ENCODE measurements at places on chromosomes 1 and 21. TPM values are rescaled to one million over a fixed set of nuclear protein-coding genes. Genes with fewer than 3 reads are reported as not detected.

Gene CFHR5
- not detected for total RNA-seq

Gene PERM1
- total RNA-seq = 1.5 TPM

Gene MCOLN2
- total RNA-seq = 22.5 TPM

Gene L1TD1
- 0.18 TPM for total RNA-seq

Gene PNRC2
- total RNA-seq = 97.4 TPM

Gene RBM34
- total RNA-seq = 104 TPM

Gene SELENOF
- total RNA-seq = 190 TPM

Gene TGFBR3
- 14.5 TPM for total RNA-seq

Gene HES3
- not detected for total RNA-seq

Gene WDR64
- total RNA-seq = not detected

Gene MFAP2
- total RNA-seq = 12.9 TPM

Gene EFNA1
- 23.8 TPM for total RNA-seq

Gene ESRRG
- total RNA-seq = not detected

Gene OR2L5
- not detected for total RNA-seq

Gene PWP2
- total RNA-seq = 6.8 TPM

Gene ST6GALNAC5
- not detected for total RNA-seq

Gene MFSD2A
- 1.2 TPM for total RNA-seq

Gene AMPD1
- not detected for total RNA-seq

Gene RXRG
- total RNA-seq = not detected

Gene PLD5
- not detected for total RNA-seq

Gene PBX1
- 2.0 TPM for total RNA-seq

Gene NBPF10
- 2.8 TPM for total RNA-seq

Gene IGSF3
- total RNA-seq = 9.3 TPM

Gene OLIG1
- total RNA-seq = 0.21 TPM

Gene TTLL10
- total RNA-seq = not detected

Gene KLHL12
- 37.8 TPM for total RNA-seq

Gene DMRTA2
- not detected for total RNA-seq

Gene NKAIN1
- total RNA-seq = 1.7 TPM

Gene TRIM17
- total RNA-seq = 1.2 TPM

Gene PODN
- total RNA-seq = 0.23 TPM

Gene NTRK1
- total RNA-seq = 0.21 TPM

Gene CA6
- not detected for total RNA-seq

Gene LRRIQ3
- total RNA-seq = 0.85 TPM

Gene SH3BGR
- total RNA-seq = 1.7 TPM

Gene ZNF648
- not detected for total RNA-seq

Gene CLCA4
- 0.08 TPM for total RNA-seq

Gene GLRX2
- total RNA-seq = 40.1 TPM

Gene CD1E
- not detected for total RNA-seq

Gene CHI3L2
- 0.77 TPM for total RNA-seq

Gene OR2T33
- not detected for total RNA-seq

Gene CAMSAP2
- 40.1 TPM for total RNA-seq

Gene ZBTB40
- total RNA-seq = 24.3 TPM

Gene DNALI1
- 0.36 TPM for total RNA-seq

Gene GJC2
- total RNA-seq = 2.4 TPM

Gene ACTRT2
- not detected for total RNA-seq

Gene PER3
- total RNA-seq = 17.0 TPM

Gene TP53BP2
- total RNA-seq = 51.4 TPM

Gene SIM2
- 11.5 TPM for total RNA-seq

Gene SLC1A7
- 0.31 TPM for total RNA-seq

Gene ATP6V1G3
- total RNA-seq = not detected

Gene AMY1C
- not detected for total RNA-seq

Gene B3GALT2
- 0.08 TPM for total RNA-seq

Gene CFHR1
- total RNA-seq = 0.23 TPM

Gene FLG
- not detected for total RNA-seq

Gene BARHL2
- total RNA-seq = not detected

Measured in Panc1 (cell line).